ENCODE measurements at places on chromosomes 12 and 14.

DNA sequence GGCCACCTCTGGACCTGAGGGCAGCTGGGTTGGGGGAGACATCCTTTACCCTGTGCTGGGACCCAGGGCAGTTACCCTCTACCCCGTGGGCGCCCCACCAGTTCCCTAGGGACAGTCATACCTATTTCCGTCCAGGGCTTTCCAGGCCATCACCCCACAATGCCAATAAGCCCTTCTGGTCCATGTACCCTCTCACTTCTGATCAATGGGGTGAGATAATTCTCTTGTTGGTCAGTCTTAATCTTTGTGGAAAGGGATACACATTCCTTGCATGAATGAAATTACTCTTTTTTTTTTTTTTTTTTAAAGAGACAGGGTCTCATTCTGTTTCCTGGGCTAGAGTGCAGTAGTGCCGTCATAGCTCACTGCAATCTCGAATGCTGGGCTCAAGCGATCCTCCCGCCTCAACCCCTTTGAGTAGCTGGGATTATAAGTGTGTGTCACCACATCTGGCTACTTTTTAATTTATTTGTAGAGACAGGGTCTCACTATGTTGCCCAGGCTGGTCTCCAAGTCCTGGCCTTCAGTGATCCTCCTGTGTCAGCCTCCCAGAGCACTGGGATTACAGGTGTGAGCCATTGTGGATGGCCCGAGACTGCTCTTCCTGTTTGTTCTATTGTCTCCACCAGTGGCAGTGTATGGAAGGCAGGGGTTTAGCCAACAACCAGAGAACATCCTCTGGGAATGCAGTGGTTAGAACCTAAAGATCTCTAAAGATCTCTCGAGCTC lies 46.3 kb upstream of the STON2 start:
- DNase-seq, result no peak

DNA sequence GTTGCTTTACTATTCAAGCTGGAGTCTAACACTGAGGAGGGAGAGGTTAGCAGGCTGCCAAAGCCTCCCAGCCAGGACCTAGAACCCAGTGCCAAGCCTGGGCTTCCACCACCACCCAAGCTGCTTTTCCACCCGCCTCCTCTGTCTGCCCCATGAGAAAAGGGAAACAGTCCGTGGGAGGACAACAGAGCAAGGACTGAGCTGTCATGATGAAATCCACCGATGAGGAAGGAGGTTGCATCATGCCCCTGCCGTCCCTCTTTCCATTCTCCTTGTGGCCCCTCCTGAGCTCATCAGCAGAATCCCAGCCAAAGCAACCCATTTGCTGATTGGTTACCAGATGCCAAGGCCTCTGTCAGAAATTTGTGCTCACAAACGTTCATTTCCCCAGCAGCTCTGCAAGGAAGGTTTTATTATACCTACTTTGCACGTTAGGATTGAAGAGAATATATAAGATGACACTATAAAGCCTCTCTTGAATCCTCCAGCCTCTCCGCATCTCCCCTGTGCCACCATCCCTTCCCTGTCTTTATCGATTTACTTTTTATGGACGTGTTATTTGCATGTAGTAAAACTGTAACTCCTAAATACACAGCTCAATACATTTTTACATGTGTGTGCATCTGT lies 6.3 kb upstream of the SERPINA1 start:
- DNase-seq, result peak; percentile 66

GRCh38 chr14:22118899-22119477 lies 445.4 kb upstream of the OR4E1 start:
- DNase-seq, result no peak

GRCh38 chr12:79688376-79689060 lies 2.2 kb downstream of the PAWR start:
- no peak for DNase-seq

- peak; percentile 69 for DNase-seq
Measured at GRCh38 chr12:122123051-122123760, 44.6 kb downstream of the MLXIP start.

GRCh38 chr14:43316427-43316826 lies 1190.7 kb downstream of the FSCB start:
- no peak for DNase-seq

DNA sequence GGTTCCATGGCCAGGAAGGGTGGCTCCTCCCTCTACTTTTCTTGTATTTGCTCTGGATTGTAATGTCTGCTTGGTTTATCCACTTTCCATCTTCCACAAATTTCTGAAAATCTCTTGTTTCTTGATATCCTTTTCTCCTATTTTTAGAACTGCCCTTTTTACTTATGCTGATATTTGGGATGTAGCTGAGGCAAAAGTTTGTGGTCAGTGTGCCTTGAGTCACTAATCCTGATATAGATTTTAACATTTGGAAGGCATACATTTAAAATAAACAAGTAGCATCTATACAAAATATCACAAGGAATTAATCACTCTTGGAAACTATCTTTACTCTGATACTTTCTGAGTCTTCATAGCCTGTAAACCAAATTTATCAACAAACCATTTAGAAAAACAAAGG lies 11.0 kb downstream of the GRIP1 start:
- DNase-seq, result no peak

- peak; percentile 29 for DNase-seq
Measured at GRCh38 chr14:101235335-101236103, 325.8 kb upstream of the DIO3 start.

DNA sequence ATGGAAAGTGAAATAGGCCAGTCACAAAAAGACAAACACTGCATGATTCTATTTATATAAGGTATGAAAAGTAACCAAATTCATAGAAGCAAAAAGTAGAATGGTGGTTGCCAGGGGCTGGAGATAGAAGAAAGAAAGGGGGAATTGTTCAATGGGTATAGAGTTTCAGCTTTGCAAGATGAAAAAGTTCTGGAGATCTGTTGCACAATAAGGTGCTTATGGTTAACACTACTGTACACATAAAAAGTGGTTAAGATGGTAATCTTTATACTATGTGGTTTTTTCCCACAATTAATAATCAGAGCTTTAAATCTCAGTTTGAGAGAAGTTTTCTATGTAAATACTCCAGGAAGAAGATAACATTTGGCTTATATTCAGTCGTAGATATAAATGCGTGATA lies 73.4 kb downstream of the SLC38A4 start:
- no peak for DNase-seq

- no peak for DNase-seq
Measured at GRCh38 chr12:102811110-102811737, 105.8 kb downstream of the PAH start.

GRCh38 chr12:77218278-77218677 lies 152.9 kb upstream of the E2F7 start:
- DNase-seq, result no peak

DNA sequence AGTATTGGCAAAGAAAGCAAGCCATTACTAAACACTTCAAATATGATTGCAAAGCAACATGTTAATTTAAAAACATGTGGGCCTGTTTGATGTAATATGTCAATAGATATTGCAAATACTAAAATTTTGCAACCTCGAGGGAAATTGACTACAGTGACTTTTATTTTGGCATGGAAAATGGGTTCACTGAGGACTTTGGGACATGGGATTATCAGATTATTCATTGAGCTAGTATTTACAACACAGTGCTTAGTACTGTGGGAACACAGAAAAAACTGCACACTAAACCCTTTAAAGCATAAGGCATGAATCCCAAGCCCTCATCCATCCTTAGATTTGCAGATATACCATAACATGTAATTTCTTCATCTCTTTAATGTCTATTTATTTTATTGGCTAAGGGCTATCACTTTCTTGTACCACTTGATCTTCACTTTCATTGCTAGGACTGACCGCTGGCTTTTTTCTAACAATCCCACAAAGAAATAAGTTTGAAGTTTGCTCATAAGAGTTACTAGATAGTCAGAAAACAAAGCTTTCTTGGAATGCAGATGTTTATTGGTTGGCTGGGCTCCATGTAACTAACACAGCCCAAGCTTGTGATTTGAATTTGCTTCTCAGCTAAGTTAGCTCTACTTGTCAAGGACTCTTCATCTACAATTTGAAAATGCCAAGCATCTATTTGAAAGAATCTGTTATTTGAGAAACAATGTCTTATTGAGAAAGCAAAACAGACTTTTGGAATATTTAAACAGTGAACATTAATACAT lies 48.7 kb downstream of the PPFIBP1 start:
- no peak for DNase-seq

- DNase-seq, result no peak
Measured at GRCh38 chr12:69061574-69061973, 128.6 kb upstream of the CPM start.

GRCh38 chr12:54933376-54933775 lies 51.2 kb downstream of the TESPA1 start:
- no peak for DNase-seq

DNA sequence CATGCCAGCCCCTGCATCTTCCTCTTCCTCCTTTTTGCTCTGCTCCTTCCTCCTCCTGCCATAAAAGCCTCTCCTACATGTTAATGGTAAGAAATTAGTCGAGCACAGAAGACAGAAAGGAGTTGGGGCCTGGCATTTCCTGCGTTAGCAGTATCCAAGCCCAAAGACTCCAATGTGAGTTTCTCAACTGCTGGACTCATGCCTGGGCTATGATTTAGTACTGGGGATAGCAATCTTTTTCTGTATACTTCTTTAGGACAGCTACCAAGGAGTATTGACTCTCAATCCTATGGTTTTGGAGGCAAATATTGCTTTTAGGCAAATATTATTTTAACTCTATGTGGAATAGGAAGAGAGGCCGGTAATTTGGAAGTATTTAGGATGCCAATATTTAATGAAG lies 18.0 kb upstream of the SLC38A4 start:
- DNase-seq, result no peak

- DNase-seq, result peak; percentile 81
Measured at GRCh38 chr12:6644257-6644596, 3.0 kb downstream of the ACRBP start.

DNA sequence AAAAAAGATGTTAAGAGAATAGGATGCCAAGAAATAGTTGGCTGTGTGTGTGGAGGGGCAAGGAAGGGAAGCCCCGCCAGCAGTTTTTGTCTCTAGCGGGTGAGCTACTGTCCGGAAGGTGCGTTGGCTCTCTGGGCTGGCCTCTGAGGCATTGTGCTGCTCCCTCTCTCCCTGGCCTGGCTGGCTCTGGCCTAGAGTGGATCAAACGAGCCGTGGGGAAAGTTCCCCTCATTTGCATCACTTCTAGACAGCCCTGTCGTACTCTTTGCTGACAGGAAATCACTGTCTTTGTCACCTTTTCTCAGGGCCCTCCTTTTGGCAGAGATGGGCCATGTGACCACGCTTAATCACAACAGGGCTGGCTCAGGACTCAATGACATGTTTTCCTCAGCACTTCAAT lies 236.1 kb upstream of the NPAS3 start:
- DNase-seq, result peak; percentile 79

GRCh38 chr12:67773896-67774295 lies 125.4 kb downstream of the DYRK2 start:
- DNase-seq, result no peak

DNA sequence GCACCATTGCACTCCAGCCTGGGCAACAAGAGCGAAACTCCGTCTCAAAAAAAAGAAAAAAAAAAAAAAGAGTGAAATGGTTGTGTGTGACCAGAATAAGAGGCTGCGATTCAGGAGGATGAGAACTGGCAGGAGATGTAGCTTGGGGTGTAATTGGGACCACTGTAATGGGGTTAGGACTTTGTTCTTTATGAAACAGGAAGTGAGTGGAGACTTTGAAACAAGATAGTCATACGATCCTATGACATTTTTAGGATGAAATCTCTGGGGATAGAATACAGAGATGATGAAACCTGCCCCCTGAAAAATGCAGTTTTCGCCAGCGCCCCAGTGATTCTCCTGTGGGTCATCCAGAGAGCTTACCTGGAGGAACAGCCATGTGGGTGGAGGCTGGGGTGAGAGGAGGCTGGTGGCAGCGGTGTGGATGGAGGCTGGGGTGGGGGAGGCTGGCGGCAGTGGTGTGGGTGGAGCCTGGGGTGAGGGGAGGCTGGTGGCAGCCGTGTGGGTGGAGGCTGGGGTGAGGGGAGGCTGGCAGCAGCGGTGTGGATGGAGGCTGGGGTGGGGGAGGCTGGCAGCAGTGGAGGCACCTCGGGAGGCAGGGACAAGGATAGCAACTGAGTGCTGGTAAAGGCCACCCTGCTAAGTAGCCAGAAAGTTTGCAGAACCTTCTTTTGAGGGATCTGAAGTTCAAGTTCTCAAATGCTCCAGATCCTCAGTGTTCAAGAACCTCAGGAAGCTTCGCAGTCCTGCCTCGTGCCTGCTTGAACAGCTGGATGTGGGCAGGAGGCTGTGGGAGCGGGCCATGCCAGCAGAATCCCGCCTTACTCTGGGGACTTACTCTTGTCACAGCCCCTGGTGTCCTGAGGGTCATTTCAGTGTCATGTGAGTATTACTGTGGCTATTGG lies 20.2 kb downstream of the FBXL14 start:
- DNase-seq, result no peak

- peak; percentile 27 for DNase-seq
Measured at GRCh38 chr14:53663709-53664108, 292.9 kb downstream of the BMP4 start.

DNA sequence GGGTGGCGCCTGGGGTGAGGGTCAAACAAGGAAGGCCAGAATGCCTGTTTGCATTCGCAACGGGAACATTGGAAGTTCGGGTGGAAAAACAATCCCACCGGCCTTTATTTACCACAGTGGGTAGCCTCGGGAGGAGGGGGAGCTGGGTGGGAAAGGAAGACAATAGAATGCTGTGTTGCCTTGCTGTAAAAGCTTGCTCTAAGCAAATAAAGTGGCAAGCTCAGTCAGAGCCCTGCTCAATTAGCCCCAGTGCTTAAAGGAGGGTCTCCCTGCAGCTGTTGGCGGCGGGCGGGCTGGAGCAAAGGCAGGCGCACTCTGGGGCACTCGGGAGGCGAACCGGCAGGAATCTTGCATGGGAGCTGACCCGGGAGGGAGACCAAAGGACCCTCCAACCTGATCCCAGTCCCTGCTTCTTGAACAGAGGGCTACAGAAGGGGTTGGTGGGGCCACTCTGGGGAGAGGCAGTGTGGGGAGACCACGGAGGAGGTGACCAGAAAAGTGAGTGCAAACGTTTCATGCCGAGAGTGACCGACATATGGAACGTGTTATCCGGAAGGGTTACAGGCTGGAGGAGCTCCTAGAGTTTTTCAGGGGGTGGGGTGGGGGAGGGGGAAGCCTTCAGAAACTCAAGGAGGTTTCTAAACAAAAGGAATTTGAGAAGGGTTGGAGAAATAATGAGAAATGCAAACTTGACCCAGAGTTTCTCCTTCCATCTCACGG lies 48.5 kb downstream of the NTF3 start:
- DNase-seq, result no peak

DNA sequence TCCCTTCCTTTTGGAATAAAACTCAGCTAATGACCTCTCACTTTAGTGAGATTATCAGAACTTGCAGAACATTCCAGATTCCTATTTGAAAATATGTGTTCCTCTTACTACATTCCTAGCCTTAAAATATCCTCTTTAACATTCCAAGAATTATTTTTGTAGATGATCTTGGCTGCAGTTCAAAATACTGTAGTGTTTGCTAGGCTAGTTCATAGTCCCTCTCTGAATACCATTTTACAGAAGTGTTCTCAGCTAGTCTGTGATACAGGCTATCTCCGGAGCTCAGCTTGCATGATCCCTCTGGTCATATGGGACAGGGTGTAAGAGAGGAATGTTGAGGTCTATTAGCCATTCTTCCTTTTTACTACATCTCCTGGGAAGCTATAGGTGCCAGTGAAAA lies 17.6 kb upstream of the GPR33 start:
- no peak for DNase-seq
